ENCODE measurements at places on chromosomes 7 and 10.

GRCh38 chr10:61188691-61189090 lies 244.7 kb upstream of the RHOBTB1 start:
- peak; percentile 59 for ATAC-seq

DNA sequence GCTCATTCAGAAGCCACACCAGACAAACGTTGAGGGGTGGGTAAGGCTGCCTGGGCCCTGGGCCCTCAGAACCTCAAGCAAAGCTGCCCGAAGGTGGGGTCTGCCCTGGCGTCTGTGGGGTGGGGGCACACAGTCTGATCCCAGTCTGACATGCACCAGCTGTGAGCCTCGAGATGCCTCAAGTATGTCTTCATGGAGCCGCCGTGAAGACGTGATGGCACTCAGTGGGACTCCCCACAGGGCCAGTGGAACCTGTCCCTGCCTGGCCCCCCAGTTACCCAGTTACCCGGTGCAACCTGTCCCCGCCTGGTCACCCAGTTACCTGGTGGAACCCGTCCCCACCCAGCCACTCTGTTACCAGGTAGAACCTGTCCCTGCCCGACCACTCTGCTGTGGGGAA lies 351.2 kb downstream of the PTPRN2 start:
- ATAC-seq, result no peak

- ATAC-seq, result no peak
These were observed 51.6 kb downstream of the FAM204A start for GRCh38 chr10:118290471-118290995.

GRCh38 chr10:92207061-92207460 lies 83.8 kb downstream of the CPEB3 start:
- ATAC-seq, result no peak
